ENCODE measurements at places on chromosomes 13 and 19.

GRCh38 chr13:97125810-97126738 is 96.1 kb upstream of the MBNL2 start:
- no peak for DNase-seq

DNA sequence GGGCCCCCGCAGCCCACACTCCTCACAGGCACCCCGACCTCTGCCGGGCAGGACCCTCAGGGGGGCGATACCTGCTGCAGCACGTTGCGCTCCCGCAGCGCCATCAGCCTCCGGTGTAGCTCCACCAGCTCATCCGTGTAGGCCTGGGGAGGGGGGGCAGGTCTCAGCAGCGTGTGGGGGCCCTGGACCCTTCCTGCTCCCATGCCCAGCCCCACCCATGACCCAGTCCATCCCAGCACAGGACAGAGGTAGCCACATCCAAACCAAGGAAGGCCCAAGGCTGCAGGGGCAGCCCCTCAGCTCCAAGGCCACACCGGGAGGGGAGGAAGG is 66.5 kb downstream of the MLLT1 start:
- DNase-seq = no peak

GRCh38 chr19:51333836-51334460 is 8.0 kb downstream of the VSIG10L start:
- DNase-seq = no peak

- no peak for DNase-seq
These were observed 725 bp downstream of the ZNF682 start for GRCh38 chr19:20038358-20039202.

DNA sequence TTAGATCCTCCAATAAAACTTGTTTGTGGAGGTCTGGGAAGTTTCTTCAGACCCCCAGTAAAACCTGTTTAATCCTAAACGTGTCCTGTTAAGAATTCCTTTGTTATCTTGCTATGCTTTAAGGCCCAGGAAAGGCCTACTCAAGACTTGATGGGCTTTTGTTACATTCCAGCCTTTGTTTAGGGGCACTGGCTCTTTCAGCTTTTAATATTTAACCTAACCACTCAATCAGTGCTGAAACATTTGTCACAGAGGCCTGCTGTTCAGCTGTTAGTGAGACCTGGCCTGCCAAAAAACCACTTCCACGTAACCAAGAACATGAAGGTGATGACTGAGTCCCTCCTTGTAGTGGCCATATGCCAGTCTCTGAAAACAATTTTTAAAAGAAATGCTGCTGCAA is 41.7 kb downstream of the PCDH17 start:
- DNase-seq = no peak
